ENCODE measurements at places on chromosomes 2 and 18.

- H3K36me3 ChIP-seq: peaks cover 13% of the 10 kb centered on the region
- no peak overlapping the region for H3K27ac ChIP-seq
- H3K4me1 ChIP-seq: peaks cover 13% of the 10 kb centered on the region
- H3K27me3 ChIP-seq: peaks cover 6% of the 10 kb centered on the region
- no peak overlapping the region for H3K4me3 ChIP-seq
Observed at GRCh38 chr2:24874035-24874434, 46.0 kb downstream of the ADCY3 start.

DNA sequence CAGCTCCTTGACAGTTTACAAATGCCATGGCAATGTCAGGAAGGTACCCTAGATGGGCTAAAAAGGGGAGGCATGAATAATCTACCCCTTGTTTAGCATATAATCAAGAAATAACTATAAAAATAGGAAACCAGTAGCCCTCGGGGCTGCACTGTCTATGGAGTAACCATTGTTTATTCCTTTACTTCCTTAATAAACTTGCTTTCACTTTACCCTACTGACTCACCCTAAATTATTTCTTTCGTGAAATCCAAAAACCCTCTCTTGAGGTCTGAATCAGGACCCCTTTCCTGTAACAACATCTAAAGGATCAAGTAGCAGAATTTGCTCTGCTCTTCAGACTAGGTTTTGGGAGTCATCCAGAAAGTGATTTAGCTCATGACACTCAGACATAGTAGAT is 43.7 kb downstream of the CD8B2 start:
- peaks cover 4% of the 10 kb centered on the region for H3K27me3 ChIP-seq
- no peaks in the 10 kb centered on the region for H3K36me3 ChIP-seq
- H3K4me3 ChIP-seq: no peak overlapping the region
- DNase-seq: no peak
- H3K4me1 ChIP-seq: no peaks in the 10 kb centered on the region

DNA sequence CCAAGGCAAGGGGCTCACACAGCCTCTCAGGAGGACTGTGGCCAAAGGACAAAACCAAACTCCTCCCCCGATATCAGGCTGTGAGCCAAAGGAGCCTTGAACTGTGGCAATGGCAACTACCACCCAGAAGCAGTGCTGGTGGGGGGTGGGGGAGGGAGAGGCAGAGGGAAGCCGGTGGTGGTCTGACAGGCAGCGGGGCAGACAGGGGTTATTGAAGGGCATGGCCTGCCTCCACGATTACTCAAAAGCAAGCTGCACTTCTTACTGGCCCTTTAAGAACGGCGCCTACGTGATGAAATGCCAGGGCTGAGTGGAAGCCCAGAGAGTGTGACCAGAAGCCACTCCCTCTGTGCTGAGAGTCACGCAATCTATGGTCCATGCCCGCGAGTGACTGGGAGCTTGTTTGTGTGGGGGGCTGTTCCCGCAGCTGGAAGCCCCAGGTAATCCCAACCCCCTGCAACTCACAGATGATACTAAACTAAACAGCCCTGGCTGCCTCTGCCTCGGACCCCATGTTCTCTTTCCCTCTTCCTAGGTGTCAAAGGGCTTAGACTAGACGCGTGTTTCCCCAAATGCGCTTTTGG is 128.2 kb upstream of the CXCR4 start:
- no peaks in the 10 kb centered on the region for H3K36me3 ChIP-seq
- no peak overlapping the region for H3K4me3 ChIP-seq
- peaks cover 6% of the 10 kb centered on the region for H3K27me3 ChIP-seq

DNA sequence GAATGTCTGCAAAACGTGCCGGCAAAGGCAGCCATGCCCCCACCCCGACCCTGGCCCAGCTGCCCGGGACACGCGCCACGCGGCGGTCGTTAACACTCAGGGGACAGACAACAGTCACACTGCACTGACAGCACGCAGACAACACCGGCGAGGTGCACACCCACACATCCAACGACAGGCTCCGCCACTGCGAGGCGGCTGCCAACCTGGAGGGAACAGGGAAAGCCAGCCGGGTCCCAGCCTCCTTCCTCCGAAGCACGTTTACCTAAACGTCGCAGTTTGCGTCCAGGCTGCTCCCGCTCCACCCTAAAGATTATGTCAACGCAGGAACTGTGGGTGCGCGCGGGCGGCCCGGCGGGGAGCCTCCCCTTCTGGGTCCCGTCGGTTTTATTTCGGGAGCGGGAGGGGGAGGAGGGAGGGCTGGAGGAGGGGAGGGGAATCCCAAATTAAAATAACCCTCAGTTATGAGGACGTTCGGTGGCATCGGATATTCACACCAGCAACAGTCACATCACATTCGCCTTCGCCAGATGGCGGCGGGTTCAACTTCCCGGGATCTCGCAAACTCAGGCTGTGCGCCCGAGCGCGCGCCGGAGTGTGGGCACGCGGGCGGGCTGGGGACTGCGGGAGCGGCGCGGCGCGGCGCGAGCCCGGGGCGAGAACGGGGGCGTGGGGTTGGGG is 644 bp downstream of the PTGR3 start:
- peaks cover 51% of the 10 kb centered on the region for H3K4me1 ChIP-seq
- peak overlapping the region; percentile 95 for H3K4me3 ChIP-seq
- peaks cover 31% of the 10 kb centered on the region for H3K27me3 ChIP-seq
- H3K27ac ChIP-seq: peak overlapping the region; percentile 74

DNA sequence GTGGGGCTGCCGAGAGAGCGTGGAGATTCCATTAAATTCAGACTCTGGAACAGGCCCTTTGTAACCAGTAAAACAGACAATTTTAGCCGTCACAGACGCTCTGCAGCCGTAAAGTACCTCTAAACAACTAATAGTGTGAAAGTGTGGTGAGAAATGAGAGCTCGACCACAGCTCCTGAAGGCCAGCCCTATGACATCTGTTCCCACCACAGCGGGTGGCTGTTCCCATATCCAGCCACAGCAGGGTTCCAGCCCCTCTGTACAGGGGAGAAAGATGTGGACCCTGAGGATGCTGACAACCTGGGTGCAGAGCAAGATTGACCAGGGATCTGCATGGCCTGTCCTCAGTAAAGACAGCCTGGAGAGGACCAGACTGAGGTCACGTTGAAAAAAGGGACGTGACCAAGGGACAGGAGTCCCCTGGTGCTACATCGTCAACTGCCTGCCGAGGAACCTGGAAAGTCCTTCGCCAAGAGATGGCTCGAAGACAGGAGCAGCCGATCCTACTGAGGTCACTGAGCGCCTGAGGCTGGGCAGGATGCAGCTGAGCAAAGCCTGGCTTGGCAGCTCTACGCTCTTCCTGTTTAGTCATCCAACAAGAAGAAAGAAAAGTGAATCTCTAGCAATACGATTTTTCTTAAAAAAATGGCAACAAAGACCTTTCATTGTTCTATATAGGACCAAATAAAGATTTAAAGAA is 831.7 kb downstream of the RNF144A start:
- H3K4me3 ChIP-seq: no peak overlapping the region
- no peaks in the 10 kb centered on the region for H3K36me3 ChIP-seq
- no peaks in the 10 kb centered on the region for H3K27me3 ChIP-seq
- no peaks in the 10 kb centered on the region for H3K4me1 ChIP-seq
- no peak for DNase-seq

DNA sequence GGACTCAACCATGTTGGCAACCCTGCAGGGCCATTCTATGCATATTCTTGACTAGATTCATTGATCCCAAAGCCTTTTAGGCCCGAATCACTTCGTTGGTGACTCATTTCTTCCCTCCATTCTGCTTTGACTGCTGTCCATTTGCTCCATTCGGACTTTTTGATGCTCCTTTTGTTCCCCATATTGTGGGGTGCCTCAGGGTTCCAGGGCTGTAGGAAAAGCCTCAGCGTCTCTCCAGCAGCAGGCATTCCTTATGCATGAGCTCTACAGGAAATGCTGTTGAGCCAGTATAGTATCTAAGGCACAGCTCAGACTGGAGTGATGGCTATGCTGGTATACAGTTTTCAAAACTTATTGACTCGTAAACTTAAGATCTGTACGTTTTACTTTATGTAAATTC is 292.6 kb downstream of the PRKCE start:
- H3K4me3 ChIP-seq: no peak overlapping the region
- no peaks in the 10 kb centered on the region for H3K36me3 ChIP-seq
- peaks cover 10% of the 10 kb centered on the region for H3K4me1 ChIP-seq

DNA sequence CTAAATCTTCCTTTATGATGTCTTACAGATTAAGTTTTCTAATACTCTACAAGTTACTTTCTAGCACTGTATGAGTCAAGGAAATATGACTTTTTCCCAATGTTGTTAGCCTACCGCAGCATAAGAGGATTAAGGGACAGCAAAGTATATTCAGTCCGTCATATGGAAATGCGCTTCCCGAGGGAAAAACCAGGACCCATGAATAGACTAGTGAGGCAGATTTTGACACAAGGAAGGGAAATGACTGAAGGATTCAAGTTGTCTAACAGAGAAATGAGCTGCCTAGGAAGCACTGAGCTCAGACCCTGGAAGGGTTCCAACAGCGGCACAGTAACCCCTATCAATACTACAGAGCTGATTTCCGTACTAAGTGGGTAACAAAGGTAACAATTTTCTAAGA is 12.0 kb downstream of the SEPTIN10 start:
- H3K27ac ChIP-seq: no peak overlapping the region
- H3K27me3 ChIP-seq: no peaks in the 10 kb centered on the region
- no peaks in the 10 kb centered on the region for H3K36me3 ChIP-seq

DNA sequence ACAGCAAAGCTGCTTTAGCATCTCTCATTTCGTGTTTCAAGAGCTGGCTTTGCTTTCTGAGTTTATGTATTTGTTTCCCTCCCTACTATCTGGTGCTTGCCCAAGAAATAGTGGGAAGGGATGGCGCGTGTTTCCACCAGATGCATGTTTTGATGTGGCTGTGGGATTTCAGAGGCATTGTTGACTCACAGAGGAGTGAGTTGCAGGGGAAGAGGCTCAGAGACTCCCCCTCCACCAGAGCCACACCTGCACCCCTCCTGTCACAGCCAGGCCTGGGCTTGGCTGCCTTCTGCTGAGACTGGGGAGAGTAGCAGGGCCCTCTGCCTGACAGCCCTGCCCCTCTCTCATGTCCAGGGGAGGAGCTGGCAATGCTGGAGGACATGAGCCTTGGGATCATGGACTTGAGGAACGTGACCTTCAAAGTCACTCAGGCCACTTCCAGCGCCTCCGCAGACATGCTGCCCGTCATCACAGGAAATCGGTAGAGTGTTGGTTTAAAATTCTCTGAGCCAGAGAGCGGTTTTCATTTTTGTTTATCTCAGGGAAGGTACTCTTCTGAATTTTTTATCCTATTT is 42.9 kb downstream of the COA5 start:
- H3K27me3 ChIP-seq: peaks cover 5% of the 10 kb centered on the region
- no peak overlapping the region for H3K27ac ChIP-seq
- H3K4me1 ChIP-seq: no peaks in the 10 kb centered on the region
- no peak overlapping the region for H3K4me3 ChIP-seq

GRCh38 chr2:224772494-224772893 is 56.3 kb upstream of the CCDC195 start:
- peaks cover 10% of the 10 kb centered on the region for H3K27me3 ChIP-seq
- no peaks in the 10 kb centered on the region for H3K4me1 ChIP-seq
- H3K4me3 ChIP-seq: no peak overlapping the region
- no peak for DNase-seq

GRCh38 chr2:237348281-237348865 is 65.6 kb downstream of the COL6A3 start:
- H3K27me3 ChIP-seq: peaks cover 3% of the 10 kb centered on the region
- H3K36me3 ChIP-seq: peaks cover 3% of the 10 kb centered on the region
- H3K4me3 ChIP-seq: no peak overlapping the region
- no peaks in the 10 kb centered on the region for H3K4me1 ChIP-seq
- no peak for DNase-seq

- peak; percentile 6 for DNase-seq
- H3K4me1 ChIP-seq: peaks cover 10% of the 10 kb centered on the region
- H3K36me3 ChIP-seq: no peaks in the 10 kb centered on the region
- H3K4me3 ChIP-seq: no peak overlapping the region
Observed at GRCh38 chr2:133711201-133711600, 142.9 kb upstream of the NCKAP5 start.

DNA sequence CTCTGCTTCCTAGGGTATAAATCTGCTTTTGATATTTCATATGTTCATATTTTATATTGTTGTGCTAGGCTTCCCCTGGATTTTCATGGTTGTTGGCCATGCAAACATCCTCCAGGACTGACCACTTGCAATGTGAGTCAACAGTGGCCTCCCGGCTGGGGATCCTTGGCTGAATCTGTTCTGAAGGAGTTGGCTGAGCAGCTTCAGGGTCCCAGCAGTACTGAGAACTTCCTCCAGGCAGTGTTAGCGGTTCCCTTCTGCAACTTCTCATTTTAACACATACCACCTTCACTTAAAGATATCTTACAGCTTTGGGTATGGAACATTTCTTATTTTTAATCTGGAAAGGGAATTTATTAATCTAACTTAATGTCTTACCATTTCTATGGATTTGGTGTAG is 122.1 kb downstream of the DTNB start:
- H3K36me3 ChIP-seq: no peaks in the 10 kb centered on the region
- H3K27me3 ChIP-seq: peaks cover 3% of the 10 kb centered on the region
- no peak overlapping the region for H3K27ac ChIP-seq
- DNase-seq: no peak

GRCh38 chr2:113711851-113712250 is 44.6 kb downstream of the SLC35F5 start:
- DNase-seq: no peak
- no peak overlapping the region for H3K27ac ChIP-seq
- no peaks in the 10 kb centered on the region for H3K27me3 ChIP-seq
- no peaks in the 10 kb centered on the region for H3K4me1 ChIP-seq
- no peak overlapping the region for H3K4me3 ChIP-seq
- H3K36me3 ChIP-seq: peaks cover 4% of the 10 kb centered on the region

DNA sequence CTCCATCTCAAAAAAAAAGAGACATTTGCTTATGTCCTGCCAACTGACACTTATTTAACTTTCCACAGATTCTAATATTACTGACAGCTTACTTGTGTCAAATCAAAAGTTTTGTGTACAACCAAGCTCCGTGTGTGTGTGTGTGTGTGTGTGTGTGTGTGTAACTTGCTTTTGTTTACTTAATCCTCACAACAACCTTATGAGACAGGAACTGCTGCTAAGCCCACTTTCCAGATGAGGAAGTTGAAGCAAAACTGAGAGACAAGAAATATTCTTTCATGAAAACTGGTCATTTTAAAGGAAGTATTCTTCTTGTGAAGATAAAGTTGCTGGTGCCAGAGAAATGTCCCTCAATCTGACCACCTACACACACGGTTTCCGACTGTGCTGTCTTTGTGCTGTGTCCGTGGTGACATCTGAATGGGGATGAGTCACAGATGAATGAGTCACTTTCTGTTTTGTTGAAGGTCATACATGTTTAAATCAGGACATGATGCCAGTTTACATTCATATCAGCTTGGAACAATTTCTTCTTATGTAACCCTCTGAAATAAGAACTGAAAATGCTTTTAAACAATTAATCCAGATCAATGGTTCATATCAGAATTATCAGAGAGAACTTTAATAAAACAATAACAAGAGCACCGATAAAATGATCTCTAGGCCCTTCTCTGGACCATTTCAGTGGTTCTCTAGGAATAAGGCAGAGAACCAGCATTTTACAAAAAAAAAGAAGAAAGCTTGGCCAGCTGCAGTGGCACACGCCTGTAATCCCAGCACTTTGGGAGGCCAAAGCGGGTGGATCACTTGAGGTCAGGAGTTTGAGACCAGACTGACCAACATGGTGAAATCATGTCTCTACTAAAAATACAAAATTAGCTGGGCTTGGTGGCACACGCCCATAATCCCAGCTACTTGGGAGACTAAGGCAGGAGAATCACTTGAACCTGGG is 95.5 kb downstream of the THNSL2 start:
- no peaks in the 10 kb centered on the region for H3K36me3 ChIP-seq
- peaks cover 2% of the 10 kb centered on the region for H3K27me3 ChIP-seq
- no peak overlapping the region for H3K4me3 ChIP-seq
- H3K27ac ChIP-seq: no peak overlapping the region
- H3K4me1 ChIP-seq: no peaks in the 10 kb centered on the region

Data from endothelial cell (in vitro differentiated cells).